ENCODE measurements at places on chromosomes 16 and 17.

DNA sequence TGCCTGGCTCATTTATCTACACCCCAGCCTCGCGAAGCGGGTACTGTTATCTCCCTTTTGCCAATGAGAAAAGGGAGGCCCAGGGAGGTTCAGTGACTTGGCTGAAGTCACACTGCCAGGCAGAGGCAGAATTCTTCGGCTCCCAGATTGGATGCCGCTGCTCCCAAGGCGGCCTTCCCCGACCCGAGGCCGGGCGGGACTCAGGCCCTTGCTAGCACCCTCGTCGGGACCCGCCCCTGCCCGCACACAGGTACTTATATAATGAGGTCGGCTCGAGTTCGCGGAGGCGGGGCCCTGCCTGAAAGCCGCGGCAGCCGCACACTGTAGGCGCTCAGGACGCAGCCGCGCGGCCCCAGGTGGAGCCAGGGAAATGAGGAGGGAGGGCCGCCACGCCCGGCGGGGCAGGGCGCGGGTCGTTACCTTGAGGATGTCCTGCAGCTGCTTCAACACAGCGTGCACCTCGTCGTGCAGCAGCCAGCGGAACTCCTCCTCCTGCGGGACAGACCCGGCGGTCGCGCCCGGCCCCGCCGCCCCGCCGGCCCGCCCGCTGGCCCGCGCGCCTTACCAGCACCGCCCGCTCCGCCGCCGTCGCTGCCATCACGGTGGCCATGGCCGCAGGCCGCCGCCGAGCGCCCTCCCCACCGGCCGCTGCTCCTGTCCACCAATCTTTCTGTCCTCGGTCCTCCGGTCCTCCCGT, at the start of gene ROGDI:
ROGDI (minus strand) TSS at position 672 of the 697 bp plus-strand sequence; CDS start at position 610, 62 bp downstream.
- DNase-seq = peak; percentile 61

DNA sequence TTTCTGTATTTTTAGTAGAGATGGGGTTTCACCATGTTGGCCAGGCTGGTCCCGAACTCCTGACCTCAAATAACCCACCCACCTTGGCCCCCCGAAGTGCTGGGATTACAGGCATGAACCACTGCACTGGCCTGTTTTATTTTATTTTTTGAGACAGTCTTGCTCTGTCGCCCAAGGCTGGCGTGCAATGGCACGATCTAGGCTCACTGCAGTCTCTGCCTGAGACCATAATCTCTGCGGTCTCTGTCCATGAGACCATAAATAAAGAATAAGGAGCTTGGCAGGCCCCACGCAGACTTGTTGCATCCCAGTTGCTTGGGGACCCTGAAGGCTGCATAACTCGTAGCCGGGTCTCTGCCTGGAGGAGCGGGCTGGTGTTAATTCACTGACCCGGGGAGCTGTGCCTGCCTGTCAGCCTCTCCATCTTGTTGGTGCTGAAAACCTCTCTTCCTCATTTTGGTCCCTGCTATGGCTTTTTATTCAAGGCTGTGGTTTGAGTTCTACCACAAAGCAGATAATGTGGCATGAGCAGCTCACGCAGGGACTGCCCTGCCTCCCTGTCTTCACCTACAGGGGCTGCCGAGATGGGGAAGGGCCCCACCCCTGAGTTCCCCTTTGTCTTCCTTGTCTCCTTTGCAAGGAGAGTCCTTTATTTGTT, 82.1 kb downstream of the MSI2 start:
- no peak for DNase-seq

GRCh38 chr16:79082970-79083369, 517.6 kb downstream of the MAF start:
- DNase-seq = no peak

- DNase-seq = no peak
Observed at GRCh38 chr17:61701978-61702377, 111.0 kb upstream of the NACA2 start.

GRCh38 chr16:7792346-7792745, 459.7 kb downstream of the RBFOX1 start:
- DNase-seq = no peak

Data from nucleus accumbens (tissue), 56 donors.